Mesothelial cell of epicardium (in vitro differentiated cells): ENCODE measurements at places on chromosomes 5 and 9. TPM values are rescaled to one million over a fixed set of nuclear protein-coding genes. Genes with fewer than 3 reads are reported as not detected.

Gene FOXD4
- 0.35 to 0.67 TPM (median 0.38 TPM) in 3 replicates for total RNA-seq

GRCh38 chr9:133889584-133890301, 102.4 kb downstream of the VAV2 start:
- no peak for DNase-seq

- DNase-seq, result no peak
Measured at GRCh38 chr9:101307051-101307450, 77.8 kb downstream of the BAAT start.

DNA sequence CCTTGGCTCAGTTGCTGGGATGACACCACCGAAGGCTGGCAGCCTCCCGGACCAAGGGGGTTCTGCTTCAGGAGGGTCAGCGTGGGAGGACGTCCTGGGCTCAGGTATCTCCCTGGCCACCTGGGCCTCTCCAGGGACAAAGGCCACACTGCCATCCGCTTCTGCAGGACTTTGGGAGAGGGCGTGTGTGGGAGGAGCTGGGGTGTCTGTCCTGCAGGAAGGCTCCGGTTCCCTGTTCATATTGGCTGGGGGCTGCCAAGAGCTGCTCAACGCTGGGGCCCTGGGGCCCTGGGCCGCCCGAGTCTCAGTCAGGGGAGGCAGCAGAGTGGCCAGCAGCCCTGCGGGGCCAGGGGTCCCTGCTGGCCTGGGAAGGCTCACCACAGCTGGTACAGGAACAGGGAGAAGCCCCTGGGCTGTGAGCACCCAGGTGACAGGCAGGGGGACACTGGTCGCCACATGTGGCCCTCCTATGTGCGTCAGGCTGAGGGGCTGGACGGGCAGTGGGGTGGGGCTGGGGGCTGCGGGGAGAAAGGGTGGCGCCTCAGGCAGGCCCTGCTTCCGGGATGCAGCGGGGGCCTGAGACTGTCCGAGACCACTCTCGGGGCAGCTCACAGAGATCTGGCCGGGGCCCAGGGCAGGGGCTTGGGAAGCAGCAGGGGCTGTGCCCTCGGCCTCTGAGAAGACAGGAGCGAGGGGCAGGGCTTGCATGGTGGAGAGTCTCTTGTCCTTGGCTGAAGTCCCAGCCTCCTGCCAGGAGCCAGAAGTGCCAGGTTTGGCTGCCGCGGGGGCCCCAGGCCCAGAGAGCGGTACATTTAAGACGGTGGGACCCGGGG, 4.9 kb upstream of the CARD9 start:
- DNase-seq, result no peak

DNA sequence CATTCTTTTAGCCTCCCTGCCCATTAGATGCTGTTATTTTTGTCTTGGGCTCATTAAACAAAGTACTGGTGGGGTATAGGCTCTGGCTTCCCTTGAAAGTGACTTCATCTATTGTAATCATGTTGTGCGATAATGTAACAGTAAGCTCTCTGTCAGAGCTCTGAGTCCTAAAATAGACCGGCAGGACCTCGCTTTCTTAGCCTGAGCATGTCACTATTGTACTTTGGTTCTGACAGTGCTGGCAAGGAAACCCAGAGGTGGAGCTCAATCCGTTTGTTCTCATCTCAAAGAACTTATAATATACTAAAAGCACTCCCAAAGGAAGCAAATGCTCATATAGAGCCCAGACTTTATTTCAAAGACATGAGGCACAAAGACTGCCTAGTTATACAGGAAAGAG, 339.1 kb upstream of the CCNH start:
- no peak for DNase-seq

Gene EPB41L4B
- 5.2 to 5.5 TPM (median 5.3 TPM) in 3 replicates for total RNA-seq

- DNase-seq, result no peak
Measured at GRCh38 chr5:134934202-134934601, 29.3 kb downstream of the PCBD2 start.
